ENCODE measurements at places on chromosomes 7 and 10.

DNA sequence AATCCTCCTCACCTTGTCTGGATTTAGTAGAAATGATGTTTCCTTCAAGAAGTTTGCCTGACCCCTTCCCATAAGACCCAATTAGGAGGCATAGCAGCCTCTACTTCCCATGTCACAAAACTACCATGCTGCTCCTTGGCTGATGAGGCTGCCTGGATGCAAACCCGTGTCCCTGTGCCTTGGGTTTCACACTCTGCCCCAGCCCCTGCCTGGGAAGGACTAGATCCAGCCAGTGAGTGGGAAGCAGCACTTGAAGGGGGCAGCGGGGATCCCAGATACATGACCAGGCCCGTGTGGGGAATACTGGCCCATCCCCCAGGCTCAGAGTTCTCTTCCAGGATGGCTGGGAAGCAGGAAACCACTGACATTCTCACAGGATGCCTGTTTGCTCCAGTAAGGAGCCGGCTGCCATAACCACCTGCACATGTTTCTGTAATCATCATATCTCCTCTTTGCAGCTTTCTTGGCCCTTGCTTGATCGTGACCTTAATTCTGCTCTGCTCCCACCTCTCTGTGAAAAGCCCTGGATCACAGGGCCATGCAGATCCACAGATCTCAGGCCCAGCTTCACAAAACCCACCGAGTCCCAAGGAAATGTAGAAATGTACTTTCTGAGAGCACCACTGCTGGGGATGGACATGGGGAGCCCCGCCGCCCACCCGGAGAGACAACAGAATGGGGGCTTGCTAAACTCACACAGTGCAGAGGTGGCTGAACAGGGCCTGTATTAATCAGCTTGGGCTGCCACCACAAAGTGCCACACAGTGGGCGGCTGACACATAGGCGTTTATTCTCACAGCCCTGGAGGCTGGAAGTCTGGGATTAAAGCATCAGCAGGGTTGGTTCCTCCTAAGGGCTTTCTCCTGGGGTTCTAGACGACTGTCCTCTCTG is 287.8 kb upstream of the IGFBP3 start:
- no peak for DNase-seq

DNA sequence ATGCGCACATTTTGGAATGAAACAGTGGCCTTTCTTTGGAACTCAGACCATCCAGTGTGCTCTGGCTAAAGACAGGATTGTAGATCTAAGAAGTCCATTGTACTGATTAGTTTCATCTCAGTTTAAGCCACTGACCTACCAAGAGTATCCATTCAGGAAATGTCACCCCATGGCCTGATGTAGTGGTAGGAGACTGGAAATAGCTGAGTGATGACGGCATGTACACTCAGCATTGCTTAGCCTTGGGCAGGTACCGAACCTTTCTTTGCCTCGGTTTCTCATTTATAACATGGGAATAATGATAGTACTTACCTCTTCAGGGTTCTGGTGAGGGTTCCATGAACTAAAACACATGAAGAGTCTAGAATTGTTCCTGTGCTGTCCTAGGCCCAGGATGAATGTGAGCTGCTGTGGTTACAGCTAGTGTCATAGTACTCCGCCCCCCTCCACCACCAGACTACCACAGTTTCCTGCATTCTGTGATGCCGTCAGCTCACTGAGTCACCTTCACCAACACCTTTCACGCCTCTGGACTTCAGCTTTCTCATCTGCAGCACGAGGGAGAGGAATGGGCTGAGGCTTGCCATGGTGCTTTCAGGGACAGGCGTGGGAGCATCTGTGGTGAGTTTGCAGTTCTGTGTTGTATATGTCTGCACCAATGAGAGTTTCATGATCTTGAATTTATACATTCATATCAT is 484.0 kb upstream of the GALNT17 start:
- peak; percentile 75 for DNase-seq

DNA sequence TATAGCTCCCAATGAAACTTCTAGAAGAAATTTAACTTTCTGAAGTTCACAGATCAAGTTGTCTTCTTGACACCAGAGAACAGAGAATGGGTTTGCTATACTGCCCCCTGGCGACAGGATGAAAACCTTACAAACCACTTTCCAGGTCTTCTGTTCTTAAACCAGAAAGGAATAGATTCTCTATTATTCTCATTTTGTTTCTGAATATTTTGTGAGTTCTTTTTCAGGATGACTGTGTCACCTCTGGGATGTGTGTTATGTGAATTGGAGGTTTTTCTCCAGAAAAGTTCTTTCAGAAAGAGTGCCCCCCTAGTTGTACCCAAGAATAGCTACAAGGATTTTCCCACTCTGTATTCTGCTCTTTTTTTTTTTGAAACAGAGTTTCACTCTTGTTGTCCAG is 6.3 kb downstream of the IFT22 start:
- DNase-seq: peak; percentile 27

GRCh38 chr10:23139677-23140076 is 44.3 kb downstream of the MSRB2 start:
- no peak for DNase-seq

DNA sequence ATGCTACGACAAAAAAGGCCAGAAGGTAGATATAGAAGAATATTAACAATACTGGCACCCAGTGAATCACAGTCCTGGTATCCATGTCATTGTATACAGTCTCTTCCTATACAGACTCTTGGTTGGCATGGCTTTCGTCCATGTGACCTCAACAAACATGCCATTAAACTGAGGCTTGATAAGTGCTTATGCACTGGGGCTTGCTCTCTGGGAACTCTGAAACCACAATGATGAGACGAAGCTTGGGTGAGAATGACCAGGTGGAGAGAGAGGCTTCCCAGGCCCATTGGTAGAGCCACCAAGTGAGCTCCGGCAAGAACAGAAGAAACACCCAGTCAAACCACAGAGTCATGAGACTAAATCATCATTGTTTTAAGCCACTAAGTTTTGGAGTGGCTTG is 33.2 kb downstream of the PNPLA8 start:
- no peak for DNase-seq

DNA sequence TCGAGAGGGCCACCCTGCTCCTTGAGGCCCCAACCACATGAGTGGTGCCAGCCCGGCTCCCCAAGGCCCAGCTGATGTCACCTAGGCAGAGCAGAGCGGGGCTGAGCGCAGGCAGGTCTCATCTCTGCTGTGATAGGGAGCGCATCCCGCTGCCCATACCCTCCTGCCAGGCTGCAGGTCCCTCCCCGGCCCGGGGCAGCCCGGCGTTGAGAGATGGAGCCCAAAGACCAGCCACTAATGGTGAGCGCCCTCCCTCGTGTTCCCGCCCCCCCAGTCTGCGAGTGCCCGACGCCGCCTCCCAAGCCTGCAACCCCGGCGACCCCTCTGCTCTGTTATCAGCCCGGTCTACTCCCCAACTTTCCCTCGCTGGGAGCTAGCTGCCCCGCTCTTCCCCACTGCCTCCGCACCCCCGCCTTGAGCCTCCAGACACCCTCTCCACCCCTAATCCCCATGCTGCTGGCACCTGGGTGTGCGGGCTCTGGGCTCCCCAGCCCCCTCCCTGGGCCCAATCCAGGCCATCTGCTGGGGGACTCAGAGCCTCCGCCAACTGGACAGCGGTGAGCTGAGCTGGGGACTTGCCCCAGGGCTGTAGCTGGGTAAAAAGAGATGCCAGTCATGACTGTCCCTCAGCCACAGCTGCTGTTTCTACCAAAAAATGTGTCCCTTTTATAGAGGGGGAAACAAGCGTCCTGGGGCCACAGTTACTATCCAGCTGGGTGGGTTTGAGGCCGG is 19.7 kb upstream of the CHST12 start:
- DNase-seq: no peak

GRCh38 chr10:132588301-132589013 is 50.9 kb downstream of the INPP5A start:
- no peak for DNase-seq

- no peak for DNase-seq
Measured at GRCh38 chr10:75841266-75841665, 409.8 kb downstream of the LRMDA start.

- no peak for DNase-seq
Measured at GRCh38 chr7:143177374-143178119, 5.7 kb upstream of the TAS2R39 start.

- DNase-seq: peak; percentile 12
Measured at GRCh38 chr7:142583446-142583845, 165.8 kb upstream of the PRSS1 start.

- no peak for DNase-seq
Measured at GRCh38 chr7:32948202-32948601, 9.0 kb upstream of the FKBP9 start.
